ENCODE measurements at places on chromosomes 6 and 20.

GRCh38 chr20:41264819-41265218 lies 52.7 kb downstream of the ZHX3 start:
- DNase-seq, result no peak

GRCh38 chr6:44009425-44010321 lies 117.6 kb downstream of the MRPL14 start:
- no peak for DNase-seq

GRCh38 chr6:53325785-53326184 lies 23.0 kb downstream of the ELOVL5 start:
- no peak for DNase-seq

- DNase-seq, result no peak
These were observed 140.4 kb upstream of the SLC24A3 start for GRCh38 chr20:19071902-19072498.

Measured in activated naive CD4-positive, alpha-beta T cell (primary cell).